ENCODE measurements at places on chromosomes 3 and 15.

GRCh38 chr3:126536126-126536525, 12.2 kb downstream of the CHST13 start:
- no peak for DNase-seq

GRCh38 chr3:152399374-152399773, 130.6 kb downstream of the MBNL1 start:
- DNase-seq: no peak

- DNase-seq: no peak
Measured at GRCh38 chr15:31481142-31481541, 154.5 kb downstream of the KLF13 start.

GRCh38 chr15:31340047-31340446, 13.4 kb downstream of the KLF13 start:
- no peak for DNase-seq

DNA sequence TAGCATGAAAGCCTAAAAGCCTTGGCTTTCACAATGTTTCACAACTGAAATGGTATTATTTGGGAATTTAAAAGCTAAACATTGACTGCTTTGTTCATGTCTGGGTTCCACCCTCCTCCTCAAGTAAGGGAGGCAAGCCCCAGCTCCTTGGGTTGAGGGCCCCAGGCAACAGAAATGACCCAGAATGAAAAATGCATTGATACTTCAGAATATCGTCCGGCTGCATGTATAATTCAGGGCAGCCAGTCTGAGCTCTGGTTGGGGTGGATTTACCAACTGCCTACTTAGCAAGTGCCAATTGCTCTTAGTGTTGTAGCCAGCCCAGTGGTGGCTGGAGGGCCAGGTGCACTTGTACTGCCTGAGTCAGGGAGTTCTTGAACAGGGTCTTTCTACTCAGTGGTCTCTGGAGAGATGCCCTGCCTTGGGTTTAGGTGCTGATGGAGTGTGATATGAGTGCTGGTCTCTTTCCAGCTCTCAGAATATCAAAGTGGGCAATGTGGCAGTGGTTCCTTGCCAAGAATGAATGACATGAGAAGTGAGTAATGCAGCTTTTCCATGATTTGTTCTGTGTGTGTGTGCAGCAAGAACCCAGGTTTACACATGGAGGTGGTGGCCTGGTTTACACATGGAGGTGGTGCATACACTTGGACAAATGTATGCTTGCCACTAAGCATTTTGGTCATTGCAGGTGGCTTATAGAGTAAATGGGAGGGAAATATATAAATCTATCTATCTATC, 40.9 kb upstream of the ADAMTSL3 start:
- no peak for DNase-seq

DNA sequence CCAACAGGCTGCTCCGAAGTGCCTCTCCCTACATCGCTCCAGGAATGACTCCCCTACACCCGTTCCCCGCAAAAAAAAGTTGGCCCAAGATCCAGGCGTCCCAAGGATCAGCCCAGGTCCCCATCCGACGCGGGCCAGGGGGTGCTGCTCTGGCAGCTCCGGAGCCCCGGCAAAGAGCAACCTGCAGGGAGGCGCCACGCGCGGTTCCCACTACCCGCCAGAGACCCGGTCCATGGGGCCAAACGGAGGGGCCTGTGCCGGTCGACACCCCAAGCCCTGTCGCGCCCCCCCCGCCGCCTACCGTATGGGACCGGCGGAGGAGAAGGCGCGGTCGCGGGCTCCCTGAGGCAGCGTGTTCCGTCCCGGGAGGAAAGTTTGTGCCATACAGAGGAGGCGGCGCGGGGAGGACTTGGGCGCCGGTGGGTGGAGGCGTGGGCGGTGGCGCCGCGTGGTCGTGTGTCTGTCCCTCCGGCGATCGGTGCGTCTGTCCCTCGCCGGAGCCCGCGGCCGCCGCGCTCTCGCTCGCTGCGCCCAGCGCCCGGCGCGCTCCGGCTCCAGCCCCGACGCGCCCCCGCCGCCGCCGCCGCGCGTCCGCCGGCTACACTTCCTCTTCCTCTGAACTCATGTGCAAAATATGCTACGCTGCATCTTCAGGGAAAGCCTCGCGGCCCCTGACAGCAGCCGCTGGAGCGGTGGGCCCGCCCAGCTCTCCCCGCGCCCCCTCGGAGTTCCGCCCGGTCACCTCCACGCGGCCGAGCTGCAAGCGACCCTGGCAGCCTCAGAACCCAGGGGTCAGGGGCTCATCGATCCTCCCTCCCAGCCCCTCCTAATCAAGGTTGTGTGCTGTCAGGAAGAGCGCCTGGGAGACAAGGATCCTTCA, at the start of gene RFTN1:
TSS of gene RFTN1 (minus strand) at position 559 of the 880 bp plus-strand sequence. CDS start 19,830 bp downstream, outside the sequence.
- peak; percentile 74 for DNase-seq

DNA sequence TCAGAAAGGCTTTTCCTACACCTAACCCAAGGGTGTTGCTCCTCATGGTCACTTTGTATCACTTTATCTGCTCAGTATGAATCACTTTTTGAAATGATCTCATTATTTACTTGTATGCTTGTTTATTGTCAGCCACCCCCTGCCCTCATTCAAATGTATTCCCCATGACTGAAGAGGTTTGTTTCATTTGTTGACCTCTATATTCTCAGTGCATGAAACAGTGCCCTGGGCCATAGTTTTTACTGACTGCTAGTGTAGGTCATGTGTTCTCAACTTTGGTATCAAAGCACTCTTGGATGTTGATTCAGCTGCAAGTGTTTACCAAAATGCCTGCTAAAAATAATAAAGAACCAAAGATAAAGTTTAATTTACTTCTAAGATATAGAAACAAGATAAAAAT, 381.7 kb upstream of the ARPP21 start:
- DNase-seq: no peak

- DNase-seq: no peak
Measured at GRCh38 chr15:84960391-84961113, 21.1 kb upstream of the PDE8A start.

GRCh38 chr3:119924111-119925094, 142.5 kb downstream of the NR1I2 start:
- no peak for DNase-seq

GRCh38 chr15:71259866-71260265, 144.6 kb downstream of the THSD4 start:
- DNase-seq: no peak

- no peak for DNase-seq
Measured at GRCh38 chr3:16429086-16429485, 84.4 kb downstream of the RFTN1 start.

DNA sequence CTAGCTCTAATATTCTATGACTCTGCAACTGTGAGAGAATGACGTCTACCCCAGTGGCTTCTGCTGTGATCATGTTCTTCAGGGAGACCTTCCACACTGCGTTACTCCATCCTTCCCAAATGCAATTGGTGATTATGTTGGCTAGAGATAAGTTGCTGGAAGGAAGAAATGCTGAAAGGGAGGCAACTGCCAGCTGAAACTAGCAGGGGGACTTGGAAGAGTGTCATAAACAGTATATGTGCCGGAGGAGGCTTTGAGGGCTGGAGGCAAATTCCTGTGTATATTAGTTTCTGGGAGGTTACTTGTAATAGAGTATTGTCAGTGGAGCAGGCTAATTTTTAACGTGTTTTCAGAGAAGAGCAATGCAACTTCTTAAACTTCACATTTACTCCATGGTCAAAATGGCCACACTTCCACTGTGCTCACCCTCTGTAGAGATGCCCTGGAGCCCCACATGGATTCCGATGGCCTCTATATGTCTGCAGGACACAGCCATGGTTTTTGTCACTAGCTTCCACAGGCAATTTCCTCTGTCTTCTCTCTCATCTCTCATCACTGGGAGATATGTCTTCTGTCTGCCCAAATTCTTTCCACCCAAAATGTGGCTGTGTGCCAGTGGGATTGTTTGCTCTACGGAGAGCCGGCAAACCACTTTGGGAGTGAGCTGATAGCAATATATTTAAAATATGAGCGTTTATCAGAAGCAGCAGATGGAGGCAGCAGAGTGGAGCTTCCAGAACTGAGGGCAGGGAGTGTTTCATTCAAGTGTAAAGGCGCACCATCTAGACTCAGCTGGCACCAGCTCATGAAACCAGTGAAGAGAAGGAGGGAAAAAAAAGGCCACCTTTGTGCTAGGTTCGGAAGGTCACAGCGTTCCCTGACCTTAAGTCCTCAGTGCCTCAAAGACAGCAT, 13.3 kb upstream of the CD47 start:
- DNase-seq: no peak

DNA sequence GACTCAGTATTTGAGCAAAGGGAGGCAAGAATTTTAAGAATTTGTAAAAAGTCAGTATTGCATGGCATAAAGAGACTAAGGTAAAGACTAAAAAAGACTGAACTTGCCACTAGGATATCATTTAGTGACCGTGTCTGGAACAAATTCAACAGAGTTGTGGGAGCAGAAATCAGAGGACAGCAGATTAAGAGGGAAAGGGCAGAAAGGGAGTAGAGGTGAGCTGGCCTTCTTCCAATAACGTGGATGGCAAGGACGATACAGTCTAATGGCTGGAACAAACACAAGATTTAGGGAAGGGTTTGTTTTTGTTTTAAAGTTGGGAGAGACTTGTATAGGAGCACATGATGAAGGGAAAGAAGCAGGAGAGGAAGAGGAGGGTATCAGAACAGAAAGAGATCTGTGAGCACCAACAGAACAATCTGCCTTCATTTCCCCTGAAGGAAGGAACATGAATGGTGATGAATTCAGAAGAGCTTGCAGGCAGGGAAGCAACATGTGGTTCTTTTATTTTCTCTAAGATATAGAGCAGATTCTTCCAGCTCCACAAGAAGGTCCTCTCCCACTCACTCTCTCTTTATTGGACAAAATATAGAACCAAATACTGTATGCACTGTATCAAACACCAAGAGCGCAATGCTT, 8.6 kb downstream of the VGLL4 start:
- no peak for DNase-seq

GRCh38 chr15:41880156-41880877, 13.5 kb downstream of the SPTBN5 start:
- DNase-seq: no peak

Data from activated T-cell treated with anti-CD3 and anti-CD28 coated beads, Interleukin-2, amount 50 U/mL, for 48 hours (primary cell).